ENCODE measurements at places on chromosomes 6 and 20.

- DNase-seq, result no peak
These were observed 695.2 kb downstream of the QKI start for GRCh38 chr6:164109770-164110140.

GRCh38 chr20:16158976-16159286 is 414.3 kb downstream of the KIF16B start:
- no peak for DNase-seq

GRCh38 chr20:59006864-59007664 is at the start of gene CTSZ:
TSS of gene CTSZ (minus strand) at chr20:59007254. CDS start at chr20:59007128, 126 bp downstream.
- no peak for DNase-seq

DNA sequence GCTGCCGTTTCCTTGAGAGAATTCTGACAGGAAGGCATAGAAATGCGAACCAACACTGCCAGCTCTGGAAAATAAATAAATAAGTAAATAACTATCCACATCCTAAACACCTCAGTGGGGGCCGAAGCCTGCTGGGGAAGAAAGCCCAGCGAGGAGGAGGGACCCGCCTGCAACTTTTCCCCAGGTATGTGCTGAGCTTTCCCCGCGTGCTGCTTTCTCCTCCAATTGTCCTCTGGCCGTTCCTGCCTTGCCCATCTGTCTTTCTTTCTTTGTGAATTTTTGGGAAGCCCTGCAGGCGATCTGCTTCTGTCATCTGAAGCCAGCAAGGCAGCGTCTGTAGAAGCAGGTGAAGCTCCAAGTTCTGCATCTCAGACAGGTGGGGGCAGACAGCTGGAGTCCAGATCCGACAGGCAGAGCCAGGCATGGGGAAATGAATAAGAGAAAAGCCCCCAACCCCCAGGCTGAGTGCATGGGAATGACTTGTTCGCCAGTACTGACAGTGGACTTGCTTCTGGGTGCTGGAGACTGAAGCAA is 49.2 kb upstream of the IL17A start:
- no peak for DNase-seq

- DNase-seq, result no peak
These were observed 15.5 kb downstream of the NOL4L start for GRCh38 chr20:32569380-32570305.

- DNase-seq, result no peak
These were observed 292.1 kb downstream of the SOX4 start for GRCh38 chr6:21885532-21886114.

- DNase-seq, result no peak
These were observed 51.0 kb upstream of the SNAP25 start for GRCh38 chr20:10167594-10167993.

DNA sequence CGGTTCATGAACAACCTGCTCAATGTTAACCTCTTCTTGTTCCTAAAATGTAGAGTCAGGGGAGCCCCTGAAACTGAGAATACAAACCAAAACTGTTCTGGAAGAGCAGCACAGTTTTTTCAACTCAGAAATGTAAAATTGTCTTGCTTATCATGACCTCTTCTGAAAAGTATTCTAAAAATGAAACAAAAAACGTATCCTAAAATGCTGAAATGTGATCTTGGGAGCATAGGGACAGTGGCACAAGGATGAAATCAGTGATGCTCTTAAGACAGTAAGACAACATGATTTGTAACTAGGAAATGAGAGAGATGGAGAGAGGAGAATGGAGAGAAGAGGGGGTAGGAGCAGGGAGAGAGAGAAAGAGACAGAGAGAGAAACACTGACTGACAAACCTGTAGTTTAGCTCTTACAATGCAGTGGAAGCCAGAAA is 27.5 kb downstream of the NCOA7 start:
- no peak for DNase-seq

- DNase-seq, result no peak
These were observed 264.3 kb downstream of the PTPRK start for GRCh38 chr6:128256095-128256494.

- no peak for DNase-seq
These were observed 10.4 kb downstream of the DEFB129 start for GRCh38 chr20:237489-237888.
